Endodermal cell (in vitro differentiated cells): ENCODE measurements at places on chromosomes 3 and 15. TPM values are rescaled to one million over a fixed set of nuclear protein-coding genes. Genes with fewer than 3 reads are reported as not detected.
A peak's percentile ranks its signal among the peaks of the same experiment; 100 is the strongest.

TUSC7 gene
- not detected in 2 replicates for total RNA-seq

HMCES gene
- 39.1 and 42.9 TPM in 2 replicates for total RNA-seq

PFN2 gene
- total RNA-seq: 150 to 159 TPM (median 157 TPM) in 3 replicates

THRB gene
- 0.23 to 0.50 TPM (median 0.24 TPM) in 3 replicates for total RNA-seq

AMOTL2 gene
- 103 and 109 TPM in 2 replicates for total RNA-seq

CLDN18 gene
- 0.13 and 0.20 TPM in 2 replicates for total RNA-seq

- no peaks in the 10 kb centered on the region for H3K27me3 ChIP-seq
- no peak overlapping the region for H3K4me3 ChIP-seq
- no peak overlapping the region for H3K27ac ChIP-seq
- no peaks in the 10 kb centered on the region for H3K4me1 ChIP-seq
These were observed 21.0 kb upstream of the FBXL2 start for GRCh38 chr3:33256249-33256648.

DNA sequence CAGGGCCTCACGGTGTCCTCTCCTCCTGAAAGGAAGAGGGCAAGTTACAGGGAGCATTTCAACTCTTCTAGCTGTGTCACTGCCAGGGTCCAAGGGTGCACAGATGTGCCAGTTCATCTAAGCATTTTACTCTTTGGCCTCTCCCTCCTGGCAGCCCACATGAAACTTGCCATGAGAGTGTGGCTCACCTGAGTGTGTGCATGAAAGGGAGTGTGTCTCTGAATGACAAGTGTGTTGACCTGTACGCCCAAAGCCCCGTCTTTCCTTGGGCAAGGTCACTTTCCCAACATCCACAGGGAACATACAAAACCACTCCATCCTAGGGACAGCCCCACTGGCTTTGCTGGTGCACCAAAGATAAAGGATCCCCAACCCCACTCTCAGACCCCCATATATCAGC is 280.0 kb downstream of the NTRK3 start:
- no peak overlapping the region for H3K4me3 ChIP-seq
- no peak overlapping the region for H3K27ac ChIP-seq
- H3K36me3 ChIP-seq: no peaks in the 10 kb centered on the region

- peak overlapping the region; percentile 31 for H3K4me3 ChIP-seq
- H3K27ac ChIP-seq: no peak overlapping the region
- no peaks in the 10 kb centered on the region for H3K27me3 ChIP-seq
- H3K4me1 ChIP-seq: no peaks in the 10 kb centered on the region
These were observed 285.1 kb downstream of the CHL1 start for GRCh38 chr3:481680-482079.

DNA sequence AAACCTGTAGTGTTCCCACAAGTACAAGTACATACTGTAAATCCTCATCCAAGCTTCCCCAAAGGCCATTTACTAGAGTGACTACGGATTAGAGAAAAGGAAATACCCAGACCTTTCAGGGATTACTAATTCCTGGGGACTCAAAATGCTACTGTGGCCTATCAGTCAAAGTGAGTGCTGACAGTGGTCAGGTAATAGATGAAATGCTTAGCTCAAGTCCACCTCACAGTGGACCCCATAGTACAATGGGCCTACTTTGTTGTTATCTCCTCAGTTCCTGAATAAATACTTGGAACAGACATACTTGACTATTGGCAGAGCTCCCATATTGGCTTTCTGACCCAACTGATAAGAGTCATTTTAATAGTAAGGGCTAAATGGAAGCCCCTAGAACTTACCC is 61.6 kb downstream of the MAP4 start:
- no peak overlapping the region for H3K4me3 ChIP-seq
- DNase-seq: no peak
- no peak overlapping the region for H3K27ac ChIP-seq

- no peak overlapping the region for H3K27ac ChIP-seq
- no peaks in the 10 kb centered on the region for H3K36me3 ChIP-seq
- H3K27me3 ChIP-seq: peaks cover 29% of the 10 kb centered on the region
- DNase-seq: peak; percentile 20
- no peaks in the 10 kb centered on the region for H3K4me1 ChIP-seq
These were observed 42.2 kb upstream of the TOPBP1 start for GRCh38 chr3:133703915-133704314.

DNA sequence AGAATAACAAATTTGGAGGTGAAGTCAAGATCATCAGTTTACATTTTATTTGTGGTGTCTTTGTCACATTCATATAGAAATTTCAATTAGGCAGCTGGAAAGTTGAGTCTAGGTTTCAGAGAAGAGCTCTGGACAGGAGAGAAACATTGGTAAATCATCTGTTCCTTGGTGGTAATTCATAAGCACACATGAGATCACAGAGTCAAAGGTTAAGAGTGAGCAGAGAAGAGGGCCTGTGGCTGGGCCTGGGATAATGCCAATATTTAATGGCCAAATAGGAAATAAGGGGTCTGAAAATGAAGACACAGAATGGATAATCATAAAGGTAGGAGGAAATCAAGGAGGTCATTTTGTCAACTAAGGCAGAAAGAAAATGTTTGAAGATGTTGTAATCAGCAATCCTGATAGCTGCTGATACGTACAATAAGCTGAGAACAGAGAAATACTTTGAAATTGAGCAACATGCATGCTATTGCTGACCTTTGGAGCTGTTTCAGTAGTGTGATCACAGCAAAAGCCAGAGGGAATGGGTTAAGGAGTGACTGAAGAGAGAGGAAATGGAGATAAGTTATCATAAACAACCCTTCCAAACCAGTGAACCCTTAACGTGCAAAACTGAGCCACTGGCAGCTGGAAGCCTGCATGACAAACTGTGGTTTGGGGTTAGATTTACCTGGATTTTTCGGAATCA is 692.8 kb downstream of the AGBL1 start:
- no peaks in the 10 kb centered on the region for H3K4me1 ChIP-seq
- H3K27me3 ChIP-seq: no peaks in the 10 kb centered on the region
- no peaks in the 10 kb centered on the region for H3K36me3 ChIP-seq
- DNase-seq: no peak
- no peak overlapping the region for H3K27ac ChIP-seq

DNA sequence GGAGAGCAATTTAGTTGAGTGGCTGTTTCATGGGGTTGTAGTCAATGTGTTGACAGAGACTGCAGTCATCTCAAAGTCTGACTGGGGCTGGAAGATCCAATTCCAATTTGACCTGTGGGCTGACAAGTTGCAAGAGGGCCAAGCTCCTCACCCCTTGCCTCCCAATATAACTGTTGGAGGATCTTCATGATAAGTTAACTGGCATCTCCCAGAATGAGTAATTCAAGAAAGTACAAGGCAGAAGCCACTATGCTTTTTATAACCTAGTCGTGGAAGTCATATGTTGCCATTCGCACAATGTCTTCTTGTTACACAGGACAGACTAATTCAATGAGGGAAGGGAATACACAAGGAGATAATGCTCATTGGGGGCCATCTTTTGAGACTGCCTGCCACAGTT is 29.1 kb downstream of the GPR15 start:
- no peaks in the 10 kb centered on the region for H3K27me3 ChIP-seq
- no peak overlapping the region for H3K27ac ChIP-seq
- H3K36me3 ChIP-seq: no peaks in the 10 kb centered on the region
- no peak for DNase-seq

DNA sequence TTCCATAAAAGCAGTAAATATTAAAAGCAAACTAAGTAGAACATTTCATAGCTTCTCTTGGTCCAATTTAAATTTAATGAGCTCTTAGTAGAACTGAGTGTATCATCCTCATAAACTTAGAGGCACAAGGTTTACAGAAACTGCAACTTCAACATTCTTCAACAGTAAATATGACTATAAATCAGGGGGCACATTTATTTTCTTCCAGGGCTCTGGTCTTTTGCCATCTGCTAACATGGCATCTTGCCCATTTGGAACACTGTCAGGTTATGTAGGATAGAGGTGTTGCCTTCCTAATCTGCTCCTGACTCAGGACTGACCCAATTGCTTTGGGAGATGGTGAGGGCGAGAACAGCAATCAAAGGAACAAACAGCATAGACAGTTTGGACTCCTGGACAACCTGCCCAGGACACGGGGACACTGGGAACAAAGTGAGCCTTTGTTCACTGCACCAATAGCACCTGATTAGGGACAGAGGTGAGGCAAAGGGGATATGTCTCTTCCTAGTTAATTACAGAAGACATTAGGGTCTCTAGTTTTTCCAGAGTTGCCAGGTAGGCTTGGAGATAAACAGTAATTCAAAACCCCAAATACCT is 610.2 kb upstream of the ROBO2 start:
- DNase-seq: no peak
- H3K27me3 ChIP-seq: no peaks in the 10 kb centered on the region
- H3K27ac ChIP-seq: no peak overlapping the region
- no peaks in the 10 kb centered on the region for H3K36me3 ChIP-seq
- H3K4me1 ChIP-seq: no peaks in the 10 kb centered on the region

DNA sequence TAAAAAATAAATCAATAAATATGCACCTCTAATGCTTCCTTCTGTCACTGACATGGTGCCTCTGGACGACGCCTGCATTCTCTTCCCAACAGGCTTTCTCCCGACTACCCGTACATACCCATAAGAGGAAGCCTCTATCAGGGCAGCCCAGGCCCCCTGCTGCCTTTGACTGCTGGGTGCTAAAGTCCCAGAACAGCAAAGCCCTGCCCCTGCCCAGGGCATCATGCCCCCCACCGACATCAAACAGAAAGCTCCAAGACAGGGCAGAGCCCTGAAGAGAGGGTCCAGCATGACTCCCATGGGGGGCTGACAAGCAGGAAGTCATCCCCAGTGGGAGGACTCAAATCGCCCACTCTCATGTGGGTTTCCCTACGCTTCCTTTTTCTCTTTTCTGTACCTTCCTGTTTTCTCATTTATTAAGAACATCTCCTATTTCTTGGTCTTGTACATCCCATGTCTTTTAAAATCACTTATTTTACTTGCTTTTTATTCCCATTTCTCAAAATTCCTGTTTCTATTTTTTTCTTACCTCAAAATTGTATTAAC is 23.4 kb downstream of the XPC start:
- no peak overlapping the region for H3K27ac ChIP-seq
- no peaks in the 10 kb centered on the region for H3K27me3 ChIP-seq
- H3K36me3 ChIP-seq: peaks cover 73% of the 10 kb centered on the region
- H3K4me3 ChIP-seq: no peak overlapping the region

GRCh38 chr3:98963546-98963945 is 62.1 kb upstream of the DCBLD2 start:
- no peak overlapping the region for H3K4me3 ChIP-seq
- H3K27me3 ChIP-seq: no peaks in the 10 kb centered on the region
- no peak for DNase-seq
- no peaks in the 10 kb centered on the region for H3K4me1 ChIP-seq

GRCh38 chr15:92304223-92304975 is 89.3 kb upstream of the ST8SIA2 start:
- H3K27me3 ChIP-seq: no peaks in the 10 kb centered on the region
- DNase-seq: no peak
- H3K27ac ChIP-seq: no peak overlapping the region
- no peak overlapping the region for H3K4me3 ChIP-seq

- DNase-seq: peak; percentile 96
- peaks cover 7% of the 10 kb centered on the region for H3K4me1 ChIP-seq
- peak overlapping the region; percentile 99 for H3K27ac ChIP-seq
- no peaks in the 10 kb centered on the region for H3K27me3 ChIP-seq
- peak overlapping the region; percentile 97 for H3K4me3 ChIP-seq
These were observed 1.1 kb upstream of the SETD5 start for GRCh38 chr3:9396301-9396631.

DNA sequence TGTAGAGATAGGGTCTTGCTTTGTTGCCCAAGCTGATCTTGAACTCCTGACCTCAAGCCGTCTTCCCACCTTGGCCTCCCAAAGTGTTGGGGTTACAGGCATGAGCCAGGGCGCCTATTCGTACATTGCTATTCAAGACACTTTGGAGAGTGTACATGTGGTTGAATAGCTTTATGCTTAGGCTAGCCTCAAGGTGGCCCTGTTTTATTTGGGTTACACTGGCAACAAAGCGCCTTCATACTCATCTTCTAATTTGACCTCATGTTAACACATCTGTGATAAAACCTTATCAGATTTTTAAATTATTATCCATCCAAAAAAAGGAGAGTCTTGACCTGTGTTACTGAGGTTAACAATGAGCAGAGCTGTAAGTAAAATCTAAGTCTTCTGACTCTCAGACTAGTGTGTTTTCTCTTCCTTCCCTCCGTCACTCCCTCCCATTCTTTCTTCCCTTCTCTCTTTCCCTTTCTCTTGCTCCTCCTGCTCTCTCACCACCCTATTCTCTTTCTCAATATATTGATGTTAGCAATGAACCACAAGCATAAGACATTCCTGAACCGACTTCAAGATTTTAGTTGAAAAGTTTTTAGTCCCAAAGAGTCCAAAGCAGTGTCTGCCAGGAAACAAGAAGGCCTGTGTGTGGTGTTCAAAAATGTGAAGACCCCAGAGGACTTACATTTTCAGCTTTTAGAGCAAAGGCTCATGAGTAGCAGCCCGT is 603.7 kb upstream of the CFAP20DC start:
- H3K4me3 ChIP-seq: no peak overlapping the region
- DNase-seq: no peak
- H3K4me1 ChIP-seq: no peaks in the 10 kb centered on the region
- H3K27me3 ChIP-seq: no peaks in the 10 kb centered on the region
- no peaks in the 10 kb centered on the region for H3K36me3 ChIP-seq
- H3K27ac ChIP-seq: no peak overlapping the region

DNA sequence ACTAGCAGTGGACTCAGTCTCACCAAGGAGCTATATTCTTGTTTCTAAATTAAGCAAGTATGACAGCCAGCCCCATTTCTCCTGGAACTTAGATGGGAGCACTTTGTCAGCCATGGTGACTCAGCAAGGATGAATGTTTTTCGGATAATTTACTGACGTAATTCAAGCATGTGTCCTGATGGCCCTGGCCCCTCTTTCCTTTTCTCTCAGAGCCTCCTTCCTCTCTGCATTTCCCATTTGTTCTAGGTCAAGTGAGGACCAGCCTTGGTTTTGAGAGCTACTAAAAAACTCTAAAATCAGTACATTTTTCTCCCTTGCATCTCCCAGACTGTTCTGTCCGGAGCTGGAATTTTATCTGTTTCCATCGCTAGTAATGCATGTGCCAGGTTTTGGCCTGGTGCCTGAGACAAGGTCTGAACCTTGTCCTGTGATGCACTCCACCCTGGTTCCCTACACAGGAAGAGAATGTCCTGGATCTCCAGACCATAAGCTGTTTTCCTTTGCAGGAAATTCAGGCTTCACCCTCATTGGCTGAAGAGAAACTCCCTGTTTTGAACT is 256.6 kb upstream of the ROPN1 start:
- H3K27ac ChIP-seq: no peak overlapping the region
- H3K4me1 ChIP-seq: no peaks in the 10 kb centered on the region
- H3K36me3 ChIP-seq: no peaks in the 10 kb centered on the region
- no peak overlapping the region for H3K4me3 ChIP-seq
- H3K27me3 ChIP-seq: peaks cover 18% of the 10 kb centered on the region

GRCh38 chr3:162192340-162193029 is 695.9 kb downstream of the OTOL1 start:
- no peaks in the 10 kb centered on the region for H3K4me1 ChIP-seq
- no peak overlapping the region for H3K4me3 ChIP-seq
- no peaks in the 10 kb centered on the region for H3K27me3 ChIP-seq
- H3K36me3 ChIP-seq: no peaks in the 10 kb centered on the region

GRCh38 chr3:194885766-194886165 is 200.1 kb downstream of the FAM43A start:
- peak; percentile 5 for DNase-seq
- no peaks in the 10 kb centered on the region for H3K36me3 ChIP-seq
- no peak overlapping the region for H3K4me3 ChIP-seq
- no peaks in the 10 kb centered on the region for H3K4me1 ChIP-seq
- no peak overlapping the region for H3K27ac ChIP-seq

GRCh38 chr3:50358355-50358910 is 888 bp downstream of the TMEM115 start:
- peak overlapping the region; percentile 90 for H3K4me3 ChIP-seq
- no peaks in the 10 kb centered on the region for H3K27me3 ChIP-seq
- no peak overlapping the region for H3K27ac ChIP-seq
- DNase-seq: no peak

GRCh38 chr3:190495796-190496195 is 18.1 kb upstream of the IL1RAP start:
- H3K36me3 ChIP-seq: no peaks in the 10 kb centered on the region
- H3K27ac ChIP-seq: no peak overlapping the region
- H3K4me3 ChIP-seq: no peak overlapping the region
- no peaks in the 10 kb centered on the region for H3K4me1 ChIP-seq
- no peaks in the 10 kb centered on the region for H3K27me3 ChIP-seq
